ENCODE measurements at places on chromosomes 7 and 10.
A peak's percentile ranks its signal among the peaks of the same experiment; 100 is the strongest.

GRCh38 chr7:68562323-68562899 is 1035.9 kb upstream of the AUTS2 start:
- no peak for DNase-seq

GRCh38 chr10:109203646-109204353 is 719.5 kb downstream of the XPNPEP1 start:
- DNase-seq: no peak

DNA sequence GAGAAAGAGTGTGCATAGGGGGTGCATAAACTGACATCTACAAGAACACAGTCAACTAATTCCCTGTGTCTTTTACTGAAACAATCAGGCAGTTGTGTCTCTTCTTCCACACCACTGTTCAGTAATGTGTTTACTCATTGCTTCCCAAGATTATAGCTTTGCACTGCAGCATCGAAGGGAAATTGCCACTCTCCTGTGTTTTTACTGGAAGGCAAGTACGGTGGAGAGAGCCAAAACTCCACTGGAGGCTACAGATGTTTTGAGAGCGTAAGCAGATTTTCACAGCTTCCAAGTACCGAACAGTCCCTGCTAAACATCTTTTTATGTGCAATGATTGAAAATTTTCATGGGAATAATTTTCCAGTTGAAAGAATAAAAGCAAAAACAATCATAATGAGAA is 510.5 kb upstream of the AKR1E2 start:
- no peak for DNase-seq

DNA sequence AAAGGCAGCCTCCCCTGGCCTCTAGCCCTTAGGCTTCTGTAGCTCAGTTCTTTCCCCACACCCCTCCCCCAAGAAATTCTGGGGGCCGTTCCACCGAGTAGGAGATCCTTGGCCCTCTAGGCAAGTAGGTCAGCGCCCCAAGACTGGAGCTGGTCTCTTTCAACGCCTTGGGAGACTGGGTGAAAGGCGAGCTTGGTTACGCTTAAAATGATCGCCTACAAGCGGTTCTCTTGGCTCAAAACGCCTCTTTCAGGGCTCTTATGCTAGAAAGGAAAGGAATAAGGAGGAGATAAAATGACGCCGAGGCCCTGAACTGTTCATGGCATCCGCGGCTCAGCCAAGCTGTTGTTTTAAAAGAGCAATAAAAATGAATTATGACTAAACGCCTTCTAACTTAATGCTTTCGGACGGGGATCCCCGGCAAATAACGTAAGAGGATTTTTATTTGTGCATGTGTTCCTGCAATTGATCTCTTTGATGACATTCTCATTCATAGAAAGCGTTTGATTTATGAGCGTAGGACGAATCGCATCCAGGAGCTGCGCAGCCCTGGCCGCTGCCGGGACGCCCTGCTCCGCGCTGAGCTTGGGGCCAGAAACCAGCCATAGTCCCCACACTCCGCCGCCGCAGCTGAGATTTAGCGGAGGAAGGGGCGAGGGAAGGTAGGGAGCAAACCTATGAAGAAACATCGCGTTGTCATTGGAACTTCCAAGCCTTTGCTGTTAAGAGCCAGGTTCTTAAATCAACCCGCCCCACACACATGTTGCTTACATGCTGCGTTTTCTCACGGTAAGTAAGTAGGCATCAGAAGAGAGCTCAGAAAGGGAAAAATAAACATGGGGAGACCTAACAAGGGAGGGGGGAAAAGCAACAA is 3.0 kb upstream of the HOXA1 start:
- DNase-seq: no peak

GRCh38 chr7:44063547-44063893 is 1.8 kb downstream of the PGAM2 start:
- peak; percentile 30 for DNase-seq

DNA sequence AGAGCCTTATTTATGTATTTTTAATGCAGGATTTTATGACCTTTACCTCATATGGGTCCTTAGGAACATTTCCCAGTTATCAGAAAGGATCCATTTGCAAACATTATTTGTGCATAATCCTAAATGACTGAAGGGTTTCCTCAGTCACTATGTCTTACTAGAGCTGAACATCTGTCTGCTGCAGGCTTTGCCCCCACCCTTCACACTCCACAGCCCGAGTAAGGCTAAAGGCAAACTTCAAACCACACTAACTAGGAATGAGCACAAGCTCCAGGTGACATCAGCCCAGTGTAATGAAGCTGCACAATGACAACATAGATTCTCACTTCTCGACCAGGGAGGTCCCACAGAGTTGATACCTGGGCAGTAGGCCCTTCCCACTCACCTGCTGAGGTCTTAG is 491.3 kb upstream of the MKI67 start:
- DNase-seq: no peak

DNA sequence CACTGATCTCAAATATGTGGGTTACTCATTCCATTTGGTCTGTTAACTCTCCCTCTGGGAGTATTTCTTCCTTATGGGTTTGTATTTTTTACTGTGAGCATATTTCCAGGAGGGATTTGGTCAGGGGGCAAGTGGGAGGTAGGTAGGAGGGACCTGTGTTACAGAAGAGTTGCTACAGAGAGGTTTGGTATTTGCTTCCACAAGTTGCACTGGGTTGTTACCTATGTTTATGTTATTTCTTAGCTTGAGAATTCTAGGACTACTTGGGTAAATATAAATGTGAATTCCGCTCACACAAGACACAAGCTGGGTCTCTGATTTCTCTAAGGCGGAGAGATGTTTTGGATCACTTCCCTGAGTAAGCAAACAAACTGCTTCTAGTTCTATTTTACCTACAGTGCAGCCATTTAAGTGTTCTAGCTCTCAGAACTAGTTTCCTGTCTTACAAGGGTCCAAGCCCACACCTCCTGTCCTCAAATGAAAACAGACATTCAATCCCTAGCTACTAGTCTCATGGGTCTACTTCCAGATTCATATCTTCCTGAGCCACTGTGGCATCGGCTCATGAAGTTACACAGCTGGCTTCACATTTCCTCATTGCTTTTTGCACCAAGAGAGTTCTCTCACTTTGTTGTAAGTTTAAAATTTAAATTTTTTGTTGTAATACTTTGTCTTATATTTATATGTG is 75.4 kb upstream of the PPP1R3C start:
- DNase-seq: no peak

- no peak for DNase-seq
Observed at GRCh38 chr7:107860981-107861652, 29.9 kb upstream of the DLD start.

- no peak for DNase-seq
Observed at GRCh38 chr7:24727154-24728120, 29.8 kb downstream of the GSDME start.

DNA sequence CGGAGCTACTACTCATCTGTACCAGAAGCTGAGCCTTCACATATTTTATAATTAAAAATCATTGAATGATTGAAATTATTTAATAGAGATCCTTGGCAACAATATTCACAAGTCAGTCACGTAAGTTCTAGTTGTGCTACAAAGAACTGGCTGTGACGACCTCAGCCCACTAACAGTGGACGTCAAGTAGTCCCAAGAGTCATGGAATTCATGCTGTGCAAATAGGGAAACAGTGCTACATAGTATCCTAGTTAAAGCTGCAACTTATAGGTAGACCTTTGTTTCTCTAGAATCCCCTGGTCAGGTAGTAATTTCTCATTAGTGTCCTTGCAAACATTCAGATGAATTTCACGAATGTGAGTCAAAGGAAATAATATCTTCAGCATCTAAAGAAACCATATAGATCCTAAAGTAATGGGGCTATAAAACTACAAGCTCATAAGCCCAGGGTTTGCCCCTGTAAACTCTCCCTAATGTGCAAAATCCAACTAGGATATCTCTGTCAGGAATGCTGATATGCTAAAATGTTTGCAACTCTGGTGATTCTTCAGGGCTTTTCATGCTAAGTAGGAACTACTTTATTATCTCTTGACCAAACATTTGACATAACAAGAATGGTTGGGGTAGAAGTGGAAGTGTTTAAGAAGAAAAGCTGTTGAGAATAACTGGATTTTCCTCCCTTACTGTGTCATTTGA is 31.2 kb downstream of the CFAP69 start:
- no peak for DNase-seq

- no peak for DNase-seq
Observed at GRCh38 chr7:120996988-120997345, 8.5 kb downstream of the CPED1 start.

- DNase-seq: no peak
Observed at GRCh38 chr10:121519901-121520493, 78.2 kb downstream of the FGFR2 start.

- no peak for DNase-seq
Observed at GRCh38 chr10:74114041-74114448, 36.6 kb downstream of the AP3M1 start.

DNA sequence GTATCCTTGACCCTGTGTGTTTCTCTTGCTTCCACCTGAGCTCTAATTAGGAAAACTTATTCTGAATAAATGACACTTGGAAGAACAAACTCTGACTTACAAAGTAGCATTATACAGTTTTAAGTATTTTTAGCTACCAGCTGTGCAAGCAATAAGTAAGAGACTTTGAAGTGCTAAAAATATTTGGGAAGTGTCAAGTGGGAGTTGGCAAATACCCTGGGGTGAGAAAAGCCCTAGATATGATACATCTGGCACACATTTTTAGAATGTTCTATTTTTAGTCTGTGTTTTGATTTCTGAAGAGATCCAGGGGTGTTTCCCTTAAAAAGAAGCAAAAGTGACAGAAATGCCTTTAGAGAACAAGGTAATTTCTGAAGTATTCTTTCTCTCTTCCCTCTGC is 132.7 kb upstream of the TEX47 start:
- DNase-seq: no peak

DNA sequence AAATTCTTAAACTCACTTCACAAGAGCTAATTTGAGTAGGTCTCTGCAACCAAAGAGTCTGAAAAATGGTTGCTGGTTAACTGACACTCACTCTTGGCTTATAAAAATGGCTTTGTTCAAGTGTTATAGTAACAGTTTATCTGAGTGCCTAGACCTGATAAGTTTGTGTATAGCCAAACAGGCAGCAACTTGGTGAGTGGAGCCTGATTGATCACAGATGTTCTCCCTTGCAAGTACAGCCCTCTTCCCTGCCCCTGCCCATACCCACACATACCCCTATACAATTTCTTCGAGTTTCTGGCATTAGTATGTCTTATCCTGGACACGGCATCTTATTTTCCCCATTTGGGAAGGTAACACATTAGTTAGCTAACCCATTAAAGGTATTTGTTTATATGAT is 149.5 kb downstream of the SLC16A9 start:
- DNase-seq: no peak

DNA sequence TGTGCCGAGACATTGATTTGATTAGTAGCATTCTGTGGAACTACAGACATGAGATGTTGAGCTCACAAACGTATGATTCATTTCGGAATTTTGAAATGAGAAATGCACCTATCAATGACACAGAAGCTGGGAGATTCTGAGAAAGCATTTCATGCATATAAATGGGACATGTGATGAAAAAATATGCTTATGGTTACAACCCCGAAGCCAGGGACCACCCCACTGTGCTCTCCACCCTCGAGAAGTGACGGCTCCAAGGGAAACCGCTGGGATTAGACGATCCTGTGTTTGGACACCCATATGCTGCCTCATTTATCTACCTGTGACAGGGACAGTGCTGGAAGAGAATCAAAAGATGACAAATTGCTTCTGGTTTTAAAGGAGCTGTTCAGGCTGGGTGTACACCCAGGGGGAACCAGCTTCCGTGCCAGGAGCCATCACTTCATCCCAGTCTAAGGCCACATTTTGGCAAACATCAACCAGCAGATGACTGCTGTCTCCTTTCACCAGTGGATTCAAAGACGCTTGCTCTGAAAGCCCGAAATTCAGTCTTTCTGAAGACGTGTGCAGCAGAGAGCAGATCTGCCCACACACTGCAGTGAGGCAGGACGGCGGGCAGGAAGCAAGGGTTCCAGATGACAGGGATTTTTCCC is 109.9 kb downstream of the ATXN7L1 start:
- DNase-seq: no peak

DNA sequence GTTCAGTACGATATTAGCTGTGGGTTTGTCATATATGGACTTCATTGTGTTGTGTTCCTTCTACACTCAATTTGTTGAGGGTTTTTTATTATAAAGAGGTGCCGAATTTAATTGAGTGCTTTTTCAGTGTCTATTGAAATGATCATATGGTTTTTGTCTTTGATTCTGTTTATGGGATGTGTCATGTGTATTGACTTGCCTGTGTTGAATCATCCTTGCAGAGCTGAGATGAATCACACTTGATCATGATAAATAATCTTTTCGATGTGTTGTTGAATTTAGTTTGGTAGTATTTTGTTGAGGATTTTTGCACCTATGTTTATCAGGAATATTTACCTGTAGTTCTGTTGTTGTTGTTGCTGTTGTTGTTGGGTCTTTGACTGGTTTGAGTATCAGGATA is 39.8 kb downstream of the ATOH7 start:
- DNase-seq: no peak

DNA sequence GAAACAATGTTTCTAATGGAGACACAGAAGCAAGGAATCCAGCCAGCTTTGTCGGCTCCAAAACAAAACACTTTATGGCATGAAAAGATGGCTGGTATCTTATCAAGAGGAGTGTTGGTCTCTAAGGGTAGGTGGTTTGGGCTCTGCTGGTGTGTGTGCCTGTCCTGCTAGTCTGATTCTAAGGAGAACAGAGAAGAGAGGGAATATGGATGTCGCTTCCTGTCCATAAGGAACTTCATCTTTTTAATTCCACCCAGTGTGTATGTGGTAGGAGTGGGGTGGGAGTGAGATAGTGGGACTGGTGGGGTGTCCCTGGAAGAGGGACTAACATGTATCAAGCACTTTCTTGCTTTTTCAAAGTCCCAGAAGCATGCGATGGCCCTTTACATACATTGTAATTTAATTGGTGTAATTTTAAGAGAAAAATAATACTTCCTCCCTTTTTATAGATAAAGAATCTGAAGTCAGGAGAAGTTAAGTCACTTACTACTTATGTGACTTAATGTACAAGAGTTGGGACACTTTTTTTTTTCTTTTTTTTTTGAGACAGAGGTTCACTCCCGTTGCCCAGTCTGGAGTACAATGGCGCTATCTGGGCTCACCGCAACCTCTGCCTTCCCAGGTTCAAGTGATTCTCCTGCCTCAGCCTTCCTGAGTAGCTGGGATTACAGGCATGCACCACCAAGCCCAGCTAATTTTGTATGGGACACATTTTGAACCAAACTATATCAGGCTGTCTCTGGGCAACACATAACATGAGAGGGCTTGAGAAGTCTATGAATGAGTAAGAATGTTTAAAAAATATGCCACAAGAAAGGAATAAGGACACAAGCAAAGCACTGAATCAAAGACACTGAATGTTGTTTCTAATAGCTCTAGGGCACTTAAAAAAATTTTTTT is 18.8 kb downstream of the NT5C3A start:
- no peak for DNase-seq

- DNase-seq: no peak
Observed at GRCh38 chr7:27928001-27928400, 188.0 kb downstream of the TAX1BP1 start.

DNA sequence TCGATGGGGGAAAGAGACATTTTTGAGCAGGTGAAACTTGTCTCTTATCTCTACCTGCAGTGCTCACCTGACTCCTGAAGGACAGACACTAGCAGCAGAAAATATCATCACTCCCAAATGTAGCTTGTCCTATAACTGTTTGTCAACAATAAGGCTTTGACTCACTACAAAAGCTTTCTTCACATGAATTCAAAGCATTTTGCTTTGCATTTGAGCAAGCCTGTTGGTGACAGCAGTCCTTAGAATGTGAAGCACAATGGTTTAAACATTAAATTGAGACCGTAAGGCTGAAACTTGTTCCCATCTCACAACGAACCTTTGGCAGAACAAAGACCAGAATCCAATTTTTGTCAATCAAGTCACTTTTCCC is 30.6 kb upstream of the ZNRF2 start:
- no peak for DNase-seq

Data from breast epithelium (tissue), 4 donors.